ENCODE measurements at places on chromosomes 5 and 9.

DNA sequence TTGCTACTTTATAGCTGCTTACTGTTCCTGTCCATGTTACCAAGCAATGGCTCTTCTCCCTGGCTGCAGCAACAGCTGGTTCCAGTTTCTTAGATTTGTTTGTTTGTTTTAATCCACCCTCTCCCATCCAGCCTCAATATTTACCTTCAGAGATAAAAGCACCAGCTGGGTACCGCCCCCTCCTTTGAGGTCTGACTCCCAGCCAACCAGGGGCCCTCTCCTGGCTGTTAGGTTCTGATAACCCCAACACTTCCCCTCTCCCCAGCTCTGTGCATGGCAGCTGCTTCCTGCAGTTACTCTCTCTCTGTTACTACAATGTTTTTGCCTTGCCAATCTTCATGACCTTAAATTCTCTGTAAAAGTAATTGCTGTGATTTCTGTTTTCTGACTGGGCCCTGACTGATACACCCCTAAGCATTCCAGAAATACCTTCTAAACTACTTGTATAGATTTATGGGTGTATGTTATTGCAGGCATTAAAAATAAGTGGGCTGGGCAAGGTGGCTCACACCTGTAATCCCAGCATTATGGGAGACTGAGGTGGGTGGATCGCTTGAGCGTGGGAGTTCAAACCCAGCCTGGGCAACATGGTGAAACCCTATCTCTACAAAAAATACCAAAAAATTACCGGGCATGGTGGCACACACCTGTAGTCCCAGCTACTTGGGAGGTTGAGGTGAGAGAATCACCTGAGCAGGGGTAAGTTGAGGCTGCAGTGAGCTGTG is 2.6 kb upstream of the GCNT1 start:
- DNase-seq = peak; percentile 39

DNA sequence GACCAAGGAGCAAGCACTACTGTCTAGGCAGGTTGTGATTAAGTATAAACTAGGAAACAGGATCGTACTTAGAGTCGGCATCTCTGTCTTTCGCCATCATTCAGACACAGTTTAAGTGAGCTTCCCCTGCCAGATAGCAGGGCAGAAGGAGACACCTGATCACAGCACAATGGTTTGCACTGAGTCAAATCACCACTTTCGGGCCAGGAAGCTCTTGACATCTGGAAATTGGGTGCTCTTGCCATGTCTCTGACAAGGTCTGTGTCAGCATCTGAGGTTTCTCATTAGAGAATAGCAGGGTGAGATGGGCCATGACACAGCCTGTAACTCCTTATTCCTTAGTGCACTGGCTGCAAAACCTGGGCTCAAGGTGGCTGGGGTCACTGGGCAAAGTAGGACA is 8.3 kb downstream of the ADRB2 start:
- no peak for DNase-seq

GRCh38 chr9:24832307-24832706 is 286.6 kb upstream of the IZUMO3 start:
- peak; percentile 3 for DNase-seq

DNA sequence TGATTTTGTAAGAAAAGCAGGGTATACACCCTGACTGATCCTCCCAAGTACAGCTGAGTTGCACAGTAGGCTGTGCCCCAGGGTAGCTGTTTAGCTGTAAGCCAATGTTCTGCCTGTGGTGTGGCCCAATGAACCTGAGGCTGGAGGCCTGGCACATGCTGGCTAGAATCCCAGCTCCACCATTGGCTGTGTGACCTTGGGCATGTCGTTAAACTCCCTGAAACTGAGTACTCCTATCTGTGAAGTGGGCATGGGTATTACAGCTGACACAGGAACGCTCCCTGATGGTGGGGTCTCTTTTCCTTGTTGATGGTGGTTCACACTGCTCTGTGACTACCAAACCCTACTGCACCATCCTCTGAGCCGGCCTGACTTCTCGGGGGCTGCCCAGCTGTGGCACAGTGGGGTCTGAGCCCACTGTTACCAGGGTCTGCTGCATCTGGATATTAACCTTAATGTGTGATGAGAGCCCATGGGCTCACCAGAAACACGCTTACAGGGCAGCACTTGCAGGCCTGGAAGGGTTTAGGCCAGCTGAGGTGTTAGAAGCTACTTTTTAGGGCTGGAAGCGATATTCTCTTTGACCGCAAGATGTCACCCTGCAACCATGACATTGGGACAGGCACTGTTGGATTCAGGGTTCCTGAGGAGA is 7.0 kb upstream of the GADD45G start:
- no peak for DNase-seq

- no peak for DNase-seq
Observed at GRCh38 chr5:157485811-157486210, 25.8 kb downstream of the NIPAL4 start.

DNA sequence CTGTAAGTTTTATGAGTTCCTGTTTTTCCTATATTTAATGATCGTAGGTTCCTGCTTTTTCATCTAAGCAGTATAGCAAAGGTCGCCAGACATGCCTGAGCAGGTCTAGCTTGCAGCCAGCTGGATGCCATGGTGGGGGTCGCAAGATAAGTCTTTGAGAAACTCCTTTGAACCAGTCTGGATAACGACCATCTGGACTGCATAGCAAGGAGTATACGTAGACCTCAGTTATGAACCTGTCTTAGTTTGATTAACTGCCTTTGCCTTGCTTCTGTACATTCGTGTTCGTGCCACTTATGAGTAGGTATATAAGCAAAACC is 8.4 kb upstream of the SPATA31E1 start:
- DNase-seq = no peak

- DNase-seq = no peak
Observed at GRCh38 chr5:54180630-54181031, 129.7 kb downstream of the ARL15 start.

DNA sequence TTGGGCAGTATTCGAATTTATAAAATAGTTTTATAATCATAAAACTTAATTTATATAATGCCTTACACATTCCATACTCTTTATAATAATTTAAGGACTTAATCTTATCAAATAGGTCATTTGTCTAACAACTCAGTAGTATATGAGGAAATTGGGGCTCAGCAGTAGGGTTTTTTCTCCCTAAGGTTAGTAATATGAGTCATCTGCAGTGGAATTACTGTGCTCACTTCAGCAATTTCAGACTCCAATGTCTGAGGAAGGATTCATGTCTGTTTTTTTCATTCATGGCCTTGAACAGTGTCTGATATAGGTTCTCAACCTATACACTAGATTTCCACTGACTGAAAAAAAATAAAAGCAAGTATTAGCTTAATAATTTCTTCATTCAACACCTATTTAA is 7.4 kb downstream of the DMRTA1 start:
- no peak for DNase-seq

- no peak for DNase-seq
Observed at GRCh38 chr5:22593592-22593991, 259.6 kb downstream of the CDH12 start.

DNA sequence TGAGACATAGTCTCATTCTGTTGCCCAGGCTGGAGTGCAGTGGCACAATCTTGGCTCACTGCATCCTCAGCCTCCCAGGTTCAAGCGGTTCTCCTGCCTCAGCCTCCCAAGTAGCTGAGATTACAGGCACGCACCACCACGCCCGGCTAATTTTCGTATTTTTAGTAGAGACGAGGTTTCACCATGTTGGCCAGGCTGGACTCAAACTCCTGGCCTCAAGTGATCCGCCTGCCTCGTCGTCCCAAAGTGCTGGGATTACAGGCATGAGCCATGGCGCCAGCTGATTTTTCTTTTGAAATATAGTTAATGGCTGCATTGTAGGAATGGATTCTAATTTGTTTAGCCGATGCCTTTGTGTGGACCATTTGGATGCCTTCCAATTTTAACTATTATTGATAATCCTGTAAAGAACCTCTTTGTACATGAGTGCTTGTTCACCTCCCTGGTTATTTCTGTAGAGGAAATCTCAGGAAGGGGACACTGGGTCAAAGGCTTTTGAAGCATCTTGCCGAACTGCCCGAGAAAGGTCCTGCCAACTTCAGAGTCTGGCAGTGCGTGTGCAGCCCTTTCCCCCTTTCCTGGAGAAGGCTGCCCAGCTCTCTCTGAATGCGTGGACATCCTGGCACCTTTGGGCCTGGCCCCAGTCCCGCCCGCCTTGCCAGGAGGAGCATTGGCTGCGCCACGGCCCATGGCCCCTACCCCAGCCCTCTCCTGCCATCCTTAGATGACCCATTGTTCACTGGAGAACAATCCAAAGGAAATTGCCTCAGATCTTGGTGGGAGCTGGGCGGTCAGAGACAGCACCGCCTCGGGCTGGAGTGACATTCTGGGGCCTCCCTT is 8.9 kb upstream of the NUP214 start:
- no peak for DNase-seq

GRCh38 chr5:172858990-172859811 is 25.1 kb downstream of the ERGIC1 start:
- no peak for DNase-seq

GRCh38 chr9:136543280-136543679 is 2.6 kb downstream of the NOTCH1 start:
- DNase-seq = no peak

DNA sequence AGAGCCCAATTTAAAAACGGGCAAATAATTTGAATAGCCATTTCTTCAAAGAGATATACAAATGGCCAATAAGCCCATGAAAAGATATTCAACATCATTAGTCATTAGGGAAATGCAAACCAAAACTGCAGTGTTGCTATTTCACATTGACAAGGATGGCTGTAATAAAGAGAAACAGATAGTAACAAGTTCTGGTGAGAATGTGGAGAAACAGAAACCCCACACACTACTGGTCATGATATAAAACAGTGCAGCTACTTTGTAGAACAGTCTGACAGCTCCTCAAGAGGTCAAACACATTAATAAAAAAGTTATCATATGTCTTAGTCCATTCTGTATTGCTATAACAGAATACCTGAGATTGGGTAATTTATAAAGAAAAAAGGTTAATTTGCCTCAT is 237.0 kb upstream of the GRAMD2B start:
- DNase-seq = no peak

DNA sequence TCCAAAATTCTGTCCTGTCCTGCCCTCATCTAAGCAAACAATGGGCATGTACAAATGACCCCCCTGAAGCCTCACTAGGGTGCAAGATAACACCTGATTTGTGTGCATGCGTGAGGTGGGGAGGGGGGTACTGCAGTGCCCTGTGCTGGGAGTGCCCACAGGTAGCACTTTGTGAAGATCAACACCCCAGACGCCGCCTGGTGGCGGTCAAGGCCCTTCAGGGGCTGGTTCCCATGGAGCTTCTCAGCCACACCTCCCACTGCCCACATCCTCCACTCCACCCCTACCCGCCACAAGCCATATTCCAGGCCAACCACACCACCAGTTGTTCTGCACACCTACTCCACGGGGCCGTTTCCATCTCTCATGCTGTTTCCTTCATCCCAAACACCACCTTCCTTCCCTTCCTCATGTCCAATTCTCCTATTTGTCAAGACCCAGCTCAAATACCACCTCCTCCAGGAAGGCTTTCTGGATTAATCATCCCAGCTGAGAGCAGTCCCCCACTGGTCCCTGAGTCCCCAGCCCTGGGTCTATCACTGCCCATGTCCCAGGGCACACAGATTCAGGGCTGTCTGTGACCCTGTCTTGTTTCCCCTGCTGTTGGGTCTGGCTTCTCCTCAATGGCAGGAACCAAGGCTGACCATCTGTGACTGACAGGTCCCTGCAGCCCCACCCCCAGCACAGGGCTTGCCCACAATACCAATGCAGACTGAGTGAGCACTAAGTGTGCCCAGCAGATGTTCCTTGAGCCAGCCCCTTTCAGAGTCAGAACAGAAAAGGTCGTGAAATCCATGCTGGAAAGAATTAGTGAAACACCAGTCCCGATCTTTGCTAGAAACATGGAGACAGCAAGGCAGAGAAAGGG is 178.4 kb downstream of the PAX5 start:
- DNase-seq = no peak

DNA sequence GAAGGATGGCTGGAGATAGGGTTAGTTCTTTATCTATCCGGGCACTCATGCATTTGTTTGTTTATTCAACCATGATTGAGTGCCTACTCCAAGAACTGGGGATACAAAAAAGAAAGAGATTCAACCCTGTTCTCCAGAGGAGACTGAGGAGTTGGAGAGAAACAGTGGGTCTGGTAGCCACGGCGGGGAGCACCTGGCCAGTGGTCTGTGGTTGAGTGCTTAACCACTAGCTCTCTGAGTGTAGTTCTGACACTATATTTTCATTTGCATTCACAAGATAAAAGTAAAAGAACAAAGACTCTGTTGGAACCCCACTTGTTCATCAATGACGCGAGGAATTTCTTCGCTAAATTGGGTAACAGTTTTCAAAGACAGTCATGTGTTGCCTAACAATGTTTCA is 295.5 kb upstream of the MSX2 start:
- DNase-seq = no peak

DNA sequence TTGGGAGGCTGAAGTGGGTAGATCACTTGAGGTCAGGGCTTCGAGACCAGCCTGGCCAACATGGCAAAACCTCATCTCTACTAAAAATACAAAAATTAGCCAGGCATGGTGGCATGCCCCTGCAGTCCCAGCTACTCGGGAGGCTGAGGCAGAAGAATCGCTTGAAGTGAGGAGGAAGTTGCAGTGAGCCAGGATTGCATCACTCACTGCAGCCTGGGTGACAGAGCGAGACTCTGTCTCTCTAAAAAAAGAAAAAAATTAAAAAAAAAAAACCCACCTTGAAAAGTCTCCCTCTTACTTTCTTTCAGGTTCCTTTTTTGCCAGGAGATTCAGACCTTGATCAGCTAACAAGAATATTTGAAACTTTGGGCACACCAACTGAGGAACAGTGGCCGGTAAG is 34.2 kb downstream of the CDK7 start:
- DNase-seq = no peak

GRCh38 chr5:55211184-55211874 is 15.8 kb downstream of the MCIDAS start:
- DNase-seq = peak; percentile 52

GRCh38 chr9:126222835-126223431 is 103.7 kb upstream of the MVB12B start:
- DNase-seq = no peak

GRCh38 chr9:37652261-37652660 is 1.5 kb downstream of the FRMPD1 start:
- DNase-seq = no peak

DNA sequence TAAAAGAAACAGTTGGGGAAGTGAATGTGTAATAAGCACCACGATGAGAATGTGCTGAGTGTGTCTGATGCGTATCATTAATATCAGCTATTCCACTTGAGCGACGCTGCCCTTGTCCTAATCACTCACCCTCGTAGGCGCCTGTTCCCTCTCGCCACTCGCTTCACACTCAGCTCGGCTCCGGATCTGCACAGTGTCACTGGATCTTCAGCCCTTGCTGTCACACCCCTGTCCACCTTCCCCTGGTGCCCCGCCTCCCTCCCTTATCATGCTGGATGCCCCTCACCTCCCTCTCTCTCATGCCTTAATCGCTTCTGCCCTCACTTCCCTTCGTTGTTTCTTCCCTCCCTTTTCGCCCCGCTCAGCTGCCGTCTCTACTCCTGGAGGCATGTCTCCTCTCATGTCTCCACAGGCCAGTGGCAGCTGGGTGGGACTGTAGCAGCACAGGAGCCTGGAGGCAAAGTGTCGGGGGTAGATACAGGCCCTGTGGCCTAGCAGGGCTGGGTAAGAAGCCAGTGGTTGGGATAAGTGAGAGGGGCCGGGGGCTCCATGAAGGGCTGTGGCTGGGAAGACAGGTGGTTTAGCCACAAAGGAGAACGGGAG is 43.5 kb downstream of the ANKDD1B start:
- DNase-seq = no peak
